ENCODE measurements at places on chromosomes 16 and 17.

GRCh38 chr16:63617990-63618763 lies 1503.7 kb downstream of the CDH11 start:
- DNase-seq: no peak

- no peak for DNase-seq
Observed at GRCh38 chr16:15882563-15882962, 5.8 kb downstream of the CEP20 start.

- DNase-seq: no peak
Observed at GRCh38 chr16:54454616-54455015, 168.0 kb upstream of the IRX3 start.

DNA sequence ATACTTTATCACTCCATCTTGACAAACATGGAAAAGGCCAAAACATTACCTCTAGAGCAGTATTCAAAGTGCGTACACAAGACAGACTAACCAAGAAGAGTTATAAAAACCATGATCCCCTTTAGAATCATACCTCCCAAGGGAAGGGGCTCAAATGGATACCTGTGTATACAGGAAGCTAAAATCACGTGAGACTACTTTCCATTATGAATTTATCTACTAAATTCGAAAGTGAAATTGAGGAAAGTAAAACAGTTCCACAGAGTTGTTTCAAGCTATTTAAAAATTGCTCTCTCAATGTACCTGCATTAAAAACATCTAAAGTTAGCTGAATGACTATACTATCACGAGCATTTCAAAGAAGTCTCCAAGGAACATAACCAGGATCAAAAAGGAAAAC lies 32.7 kb downstream of the AP1G1 start:
- no peak for DNase-seq

- no peak for DNase-seq
Observed at GRCh38 chr17:4005296-4006164, 41.3 kb upstream of the ATP2A3 start.

DNA sequence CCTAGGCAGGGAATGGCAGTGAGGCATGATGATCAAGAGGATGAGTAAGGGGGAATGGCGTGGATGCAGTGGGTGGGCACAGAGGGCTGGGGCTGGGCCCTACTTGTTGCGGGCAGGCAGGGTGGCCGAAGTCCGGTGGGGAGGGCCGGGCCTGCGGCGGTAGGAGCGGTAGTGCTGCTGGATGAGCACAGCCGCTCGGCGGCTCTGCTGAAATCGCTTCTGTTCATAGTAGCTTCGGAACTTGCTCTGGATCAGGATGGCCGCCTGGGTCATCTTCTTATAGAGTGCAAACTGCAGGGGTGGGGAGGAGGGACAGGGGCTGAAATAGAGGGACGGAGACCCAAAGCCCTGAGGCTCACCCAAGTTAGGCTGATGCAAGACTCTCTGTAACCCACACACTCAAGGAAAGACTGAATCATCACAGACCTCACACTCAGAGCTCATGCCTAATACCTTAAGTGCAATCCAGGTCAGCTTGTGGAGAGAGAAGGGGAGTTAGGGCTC lies 1.5 kb upstream of the SPAG7 start:
- DNase-seq: no peak

DNA sequence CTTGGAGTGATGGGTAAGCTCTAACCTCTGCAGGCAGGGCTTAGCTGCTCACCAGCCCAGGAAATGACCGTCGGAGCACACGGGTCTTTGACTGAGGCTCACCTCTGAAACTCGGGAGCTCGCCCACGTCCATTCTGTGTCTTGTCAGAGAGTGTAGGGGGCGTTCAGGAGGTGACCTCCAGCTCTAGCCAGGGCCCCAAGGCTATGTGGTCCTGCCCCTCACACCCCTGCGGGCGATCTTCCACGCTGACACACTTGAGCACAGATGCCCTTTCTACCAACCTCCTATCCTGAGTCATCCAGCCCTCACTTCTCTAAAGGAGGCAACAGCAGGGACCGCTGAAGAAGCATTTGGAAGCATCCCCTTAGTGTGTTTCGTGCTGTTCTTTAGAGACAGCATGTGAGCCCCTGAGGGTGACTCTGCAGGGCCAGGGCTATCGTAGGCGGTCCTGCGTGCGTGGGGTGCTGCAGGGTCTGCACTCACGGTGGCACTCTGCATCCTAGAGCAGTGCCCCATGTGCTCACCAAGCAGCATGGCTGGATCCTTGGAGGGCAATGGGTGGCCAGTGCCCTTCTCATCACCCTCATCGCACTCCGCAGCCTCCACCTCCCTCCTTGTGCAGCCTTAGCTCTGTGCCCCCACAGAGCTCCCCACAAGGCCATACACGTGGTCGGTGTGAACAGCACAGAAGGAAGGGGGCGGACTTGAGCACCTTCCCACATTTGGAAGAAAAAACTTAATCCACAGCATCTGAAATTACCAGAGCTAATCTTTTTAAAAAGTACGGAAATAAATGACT lies 33.8 kb downstream of the SLC47A1 start:
- DNase-seq: no peak

- no peak for DNase-seq
Observed at GRCh38 chr17:12730931-12731521, 58.3 kb upstream of the ARHGAP44 start.

DNA sequence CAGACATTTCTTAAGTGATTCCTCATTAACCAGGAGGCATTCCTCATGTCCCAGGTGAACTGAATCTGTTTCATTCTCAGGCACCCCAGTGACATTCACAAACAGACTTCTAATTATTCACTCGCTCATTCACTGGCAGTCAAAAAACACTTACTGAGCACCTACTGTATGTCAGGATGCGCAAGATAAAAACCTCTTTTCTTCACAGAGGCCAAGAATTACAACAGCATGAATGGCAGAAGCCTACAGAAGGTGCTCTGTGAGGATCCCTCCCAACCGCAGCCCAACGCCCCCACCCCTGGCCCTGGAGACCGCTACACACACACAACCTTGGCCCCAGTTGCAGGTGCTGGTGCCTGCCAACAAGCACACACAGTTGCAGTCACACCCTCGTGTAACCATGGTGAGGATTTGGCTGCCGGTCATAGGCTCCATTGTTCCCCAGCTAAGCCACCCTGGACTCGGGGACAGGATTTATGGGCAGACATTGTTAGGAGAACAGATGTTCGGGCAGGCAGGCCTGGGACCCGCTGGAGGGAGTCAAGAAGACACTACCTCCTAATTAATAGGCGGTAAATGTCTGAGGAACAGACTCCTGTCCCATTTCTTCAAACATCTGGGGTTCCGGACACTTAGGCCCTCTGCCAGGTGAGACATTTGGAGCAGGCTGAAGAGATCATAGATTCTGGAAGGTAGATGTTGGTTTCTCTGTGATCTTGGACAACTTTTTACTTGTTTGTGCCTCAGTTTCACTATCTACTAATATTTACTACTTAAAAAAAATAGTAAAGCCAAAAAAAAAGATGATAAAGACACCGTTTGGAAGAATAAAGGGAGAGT lies 43.2 kb downstream of the CUEDC1 start:
- no peak for DNase-seq

- DNase-seq: no peak
Observed at GRCh38 chr17:64380985-64381384, 9.7 kb downstream of the PECAM1 start.

GRCh38 chr17:75755990-75756389 lies 9.0 kb downstream of the GALK1 start:
- DNase-seq: no peak
